ENCODE measurements at places on chromosomes 12 and 14. TPM values are rescaled to one million over a fixed set of nuclear protein-coding genes. Genes with fewer than 3 reads are reported as not detected.

PZP gene
- total RNA-seq: not detected

FLRT2 gene
- total RNA-seq: not detected

ASPG gene
- not detected for total RNA-seq

ANKRD52 gene
- total RNA-seq: 44.5 TPM

ATP2B1 gene
- 86.0 TPM for total RNA-seq

DNA sequence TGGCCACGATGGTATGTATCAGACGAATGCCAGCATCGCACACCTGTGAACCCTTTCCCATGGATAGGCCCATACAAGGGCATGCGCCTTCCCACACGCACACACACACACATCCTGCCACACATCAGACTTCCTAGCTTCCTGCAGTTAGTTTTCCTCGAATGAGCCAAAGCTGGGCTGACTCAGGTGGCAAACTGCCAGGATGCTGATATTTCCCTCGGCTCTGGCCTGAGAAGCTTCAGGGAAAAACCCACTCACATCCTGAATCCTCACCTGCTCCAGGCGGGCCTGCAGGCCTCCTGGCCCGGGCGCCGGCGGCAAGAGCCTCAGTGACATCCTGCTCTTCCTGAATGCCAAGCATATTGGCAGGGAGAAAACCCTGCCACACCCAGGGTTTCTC lies 22.4 kb downstream of the CALM1 start:
- H3K27ac ChIP-seq: no peak overlapping the region
- H3K36me3 ChIP-seq: no peaks in the 10 kb centered on the region
- no peak overlapping the region for H3K4me3 ChIP-seq
- no peaks in the 10 kb centered on the region for H3K4me1 ChIP-seq

GRCh38 chr14:93160353-93160801 lies 24.3 kb downstream of the MOAP1 start:
- no peak overlapping the region for H3K4me3 ChIP-seq
- DNase-seq: no peak
- no peaks in the 10 kb centered on the region for H3K36me3 ChIP-seq
- no peaks in the 10 kb centered on the region for H3K27me3 ChIP-seq

DNA sequence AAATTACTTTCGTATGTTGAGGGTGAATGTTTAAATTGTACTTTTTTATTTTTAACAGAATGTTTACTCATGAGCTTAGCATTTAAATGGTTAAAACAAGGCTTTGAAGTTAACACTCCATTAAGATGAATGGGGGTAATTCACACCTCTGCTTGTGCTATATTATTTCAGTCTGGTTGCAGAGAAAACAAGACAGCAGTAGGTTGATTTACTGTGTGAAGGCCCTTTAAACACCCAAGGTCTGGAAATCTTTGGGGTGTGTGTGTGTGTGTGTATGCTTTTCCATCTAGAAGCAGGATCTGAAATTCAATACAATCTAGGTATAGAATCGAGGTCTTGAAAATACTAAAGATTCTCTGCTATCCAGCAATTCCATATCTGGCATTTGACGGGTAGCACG lies 83.8 kb downstream of the SLC38A6 start:
- no peak overlapping the region for H3K4me3 ChIP-seq
- H3K27me3 ChIP-seq: no peaks in the 10 kb centered on the region
- no peak for DNase-seq
- no peaks in the 10 kb centered on the region for H3K36me3 ChIP-seq
- H3K27ac ChIP-seq: no peak overlapping the region

- peaks cover 9% of the 10 kb centered on the region for H3K27me3 ChIP-seq
- DNase-seq: no peak
- no peak overlapping the region for H3K4me3 ChIP-seq
Observed at GRCh38 chr12:116887244-116887643, 6.0 kb upstream of the HRK start.

- H3K36me3 ChIP-seq: no peaks in the 10 kb centered on the region
- H3K4me1 ChIP-seq: peaks cover 3% of the 10 kb centered on the region
- no peak overlapping the region for H3K27ac ChIP-seq
- no peaks in the 10 kb centered on the region for H3K27me3 ChIP-seq
Observed at GRCh38 chr12:68962877-68963855, 30.2 kb upstream of the CPM start.

GRCh38 chr14:98819867-98820206 lies 452.2 kb downstream of the BCL11B start:
- no peak overlapping the region for H3K4me3 ChIP-seq
- no peaks in the 10 kb centered on the region for H3K36me3 ChIP-seq
- H3K27ac ChIP-seq: no peak overlapping the region
- no peak for DNase-seq
- H3K4me1 ChIP-seq: no peaks in the 10 kb centered on the region

DNA sequence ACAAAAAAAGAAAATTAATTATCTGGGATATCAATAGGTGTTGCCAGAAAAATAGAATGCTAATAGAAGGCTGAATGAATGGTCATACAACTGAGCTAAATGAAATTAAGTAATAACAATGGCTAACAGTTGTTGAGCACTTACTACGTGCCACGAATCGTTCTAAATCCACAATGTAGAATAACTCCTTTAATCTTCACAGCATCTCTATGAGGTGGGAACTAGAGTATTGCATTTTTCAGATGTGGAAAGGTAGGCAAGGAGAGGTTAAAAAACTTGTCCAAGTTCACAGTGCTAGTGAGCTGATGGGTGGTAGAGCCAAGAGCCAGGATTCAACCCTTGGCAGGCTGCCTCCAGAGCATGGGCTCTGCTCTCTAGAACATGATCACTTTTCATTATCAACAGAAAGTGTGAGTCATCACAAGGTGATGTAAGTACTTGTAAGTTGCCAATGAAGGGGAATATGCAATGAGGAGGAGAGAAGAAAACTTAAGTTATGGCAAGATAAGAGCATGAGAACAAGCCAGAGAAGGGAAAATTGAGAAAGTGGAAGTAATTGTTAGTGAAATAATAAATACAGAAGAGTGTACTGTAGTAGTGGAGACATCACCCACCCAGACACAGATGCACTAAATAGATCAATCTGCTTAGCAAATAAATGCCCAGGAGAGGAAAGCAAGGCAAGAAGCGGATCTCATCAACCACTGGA lies 122.1 kb downstream of the PRKD1 start:
- H3K27me3 ChIP-seq: no peaks in the 10 kb centered on the region
- H3K36me3 ChIP-seq: no peaks in the 10 kb centered on the region
- no peak overlapping the region for H3K27ac ChIP-seq
- no peak for DNase-seq
- no peaks in the 10 kb centered on the region for H3K4me1 ChIP-seq

All from CD4-positive, alpha-beta memory T cell (primary cell).